ENCODE measurements at places on chromosomes 3 and 15.
A peak's percentile ranks its signal among the peaks of the same experiment; 100 is the strongest.

- no peak for DNase-seq
Observed at GRCh38 chr15:39826975-39827374, 44.3 kb upstream of the FSIP1 start.

GRCh38 chr3:170631755-170632488, 46.0 kb upstream of the SLC7A14 start:
- DNase-seq = no peak

GRCh38 chr15:47339800-47340570, 377.3 kb upstream of the SEMA6D start:
- DNase-seq = no peak

GRCh38 chr3:188358787-188359493, 205.0 kb downstream of the LPP start:
- peak; percentile 64 for DNase-seq
